GM12878 (cell line): ENCODE measurements at places on chromosomes 4 and X.

DNA sequence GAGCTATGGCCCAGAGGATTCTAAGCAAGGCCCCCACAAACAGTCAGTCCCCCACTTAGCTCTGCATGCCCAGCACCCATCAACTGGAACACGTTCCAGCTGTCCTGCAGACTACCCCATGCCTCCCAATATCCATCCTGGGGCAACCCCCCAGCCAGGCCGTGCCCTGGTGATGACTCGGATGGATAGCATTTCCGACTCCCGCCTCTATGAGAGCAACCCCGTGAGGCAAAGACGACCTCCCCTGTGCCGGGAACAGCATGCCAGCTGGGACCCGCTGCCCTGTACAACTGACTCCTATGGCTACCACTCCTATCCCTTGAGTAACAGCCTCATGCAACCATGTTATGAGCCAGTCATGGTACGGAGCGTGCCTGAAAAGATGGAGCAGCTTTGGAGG, 32.0 kb downstream of the LAS1L start:
- DNase-seq: no peak

DNA sequence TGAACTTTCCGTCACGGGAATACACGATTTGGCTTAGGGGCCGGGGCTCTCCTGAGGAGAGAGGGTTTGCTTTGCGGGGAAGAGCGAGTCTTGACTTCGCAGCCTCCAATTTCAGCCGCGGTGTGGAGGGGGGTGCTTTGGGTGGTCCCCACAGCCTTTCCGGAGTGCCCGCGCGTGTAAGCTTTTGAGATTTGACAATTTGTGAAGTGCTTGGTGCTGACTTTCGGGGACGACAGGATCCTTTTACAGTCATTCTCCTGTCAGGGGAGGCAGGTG, 355 bp downstream of the SCML1 start:
- no peak for DNase-seq

DNA sequence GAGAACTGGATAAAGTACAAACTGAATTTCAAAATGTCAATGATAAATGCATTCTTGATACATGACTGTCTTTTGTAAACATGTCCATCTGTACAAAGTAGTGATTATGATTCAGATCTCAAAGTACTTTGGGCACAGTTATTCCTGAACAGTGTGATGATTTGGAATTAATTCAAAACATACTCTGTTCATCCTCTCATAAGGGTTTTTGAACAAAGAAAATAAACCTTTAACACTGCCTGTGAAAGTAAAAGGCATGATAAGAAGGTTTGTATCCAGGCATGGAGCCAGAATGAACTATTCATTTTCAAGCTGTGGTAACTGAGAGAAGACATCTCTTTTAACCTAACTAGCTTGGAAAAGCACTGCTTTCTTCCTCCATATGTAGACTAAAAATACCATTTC, 883 bp upstream of the KLHL4 start:
- no peak for DNase-seq

DNA sequence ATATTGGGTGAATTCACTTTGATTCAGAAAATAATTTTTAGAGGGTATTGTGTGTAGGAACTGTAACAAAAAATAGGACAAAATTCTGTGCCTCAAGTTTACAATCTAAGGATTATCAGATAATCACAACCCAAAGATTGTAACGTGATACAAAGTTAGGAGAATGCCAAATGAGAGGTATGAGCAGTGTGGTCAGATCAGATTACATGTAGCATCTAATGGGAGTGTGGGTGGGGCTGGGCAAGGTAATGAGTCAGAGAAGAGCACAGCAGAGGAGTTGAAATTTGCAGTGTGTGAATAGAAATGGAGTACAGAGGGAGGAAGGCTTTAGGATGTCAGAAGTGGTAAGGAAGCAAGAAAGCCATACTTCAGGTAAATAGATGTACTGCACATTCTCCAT, 103.4 kb upstream of the TEX13A start:
- DNase-seq: no peak

DNA sequence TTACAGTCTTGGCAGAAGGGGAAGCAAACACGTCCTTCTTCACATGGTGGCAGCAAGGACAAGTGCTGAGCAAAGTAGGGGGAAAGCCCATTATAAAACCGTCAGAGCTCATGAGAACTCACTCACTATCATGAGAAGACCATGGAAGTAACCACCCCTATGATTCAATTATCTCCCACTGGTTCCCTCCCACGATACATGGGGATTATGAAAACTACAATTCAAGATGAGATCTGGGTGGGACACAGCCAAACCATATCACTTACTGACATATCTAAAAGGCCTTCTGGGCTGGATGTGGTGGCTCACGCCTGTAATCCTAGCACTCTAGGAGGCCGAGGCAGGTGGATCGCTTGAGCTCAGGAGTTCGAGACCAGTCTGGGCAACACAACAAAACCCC, 117.1 kb upstream of the USP9X start:
- no peak for DNase-seq

GRCh38 chr4:72909461-72909860, 160.1 kb downstream of the COX18 start:
- DNase-seq: no peak

DNA sequence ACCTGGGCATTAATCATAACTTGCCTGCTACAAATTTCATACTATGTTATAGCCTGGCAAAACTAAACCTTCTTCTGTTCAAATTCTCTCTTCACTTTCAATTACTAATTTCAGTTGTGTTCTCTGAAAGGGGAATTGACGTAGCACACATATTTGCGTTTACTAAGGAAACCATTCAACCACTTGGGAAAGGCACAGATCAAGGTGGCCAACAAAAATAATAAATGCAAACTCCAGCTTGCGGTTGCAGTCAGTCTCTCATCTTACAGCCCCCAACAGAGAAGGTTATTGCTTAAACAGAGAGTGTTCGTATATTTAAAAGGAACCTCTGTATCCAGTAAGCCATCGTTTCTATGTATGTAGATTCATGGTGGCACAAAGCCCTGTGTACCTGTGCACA, 4.0 kb downstream of the SRPX start:
- DNase-seq: no peak

DNA sequence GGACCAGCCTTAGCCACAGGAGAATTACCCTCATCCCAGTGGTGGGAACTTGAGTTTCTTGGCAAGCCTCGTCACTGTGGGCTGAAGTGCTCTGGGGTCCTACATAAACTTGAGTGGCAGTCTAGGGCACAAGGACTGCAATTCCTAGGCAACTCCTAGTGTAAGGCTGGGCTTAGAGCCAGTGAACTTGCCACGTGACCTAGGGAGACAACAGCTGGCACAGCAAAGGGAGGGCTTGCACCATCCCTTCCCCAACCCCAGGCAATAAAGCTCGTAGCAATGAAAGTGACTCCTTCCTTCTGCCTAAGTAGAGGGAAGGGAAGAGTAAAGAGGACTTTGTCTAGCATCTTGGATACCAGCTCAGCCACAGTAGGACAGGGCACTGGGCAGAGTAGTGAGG, 81.8 kb downstream of the TEX11 start:
- no peak for DNase-seq

- DNase-seq: no peak
Measured at GRCh38 chrX:15430584-15430983, 46.4 kb upstream of the VEGFD start.
